ENCODE measurements at places on chromosomes 6 and 20. TPM values are rescaled to one million over a fixed set of nuclear protein-coding genes. Genes with fewer than 3 reads are reported as not detected.

DNA sequence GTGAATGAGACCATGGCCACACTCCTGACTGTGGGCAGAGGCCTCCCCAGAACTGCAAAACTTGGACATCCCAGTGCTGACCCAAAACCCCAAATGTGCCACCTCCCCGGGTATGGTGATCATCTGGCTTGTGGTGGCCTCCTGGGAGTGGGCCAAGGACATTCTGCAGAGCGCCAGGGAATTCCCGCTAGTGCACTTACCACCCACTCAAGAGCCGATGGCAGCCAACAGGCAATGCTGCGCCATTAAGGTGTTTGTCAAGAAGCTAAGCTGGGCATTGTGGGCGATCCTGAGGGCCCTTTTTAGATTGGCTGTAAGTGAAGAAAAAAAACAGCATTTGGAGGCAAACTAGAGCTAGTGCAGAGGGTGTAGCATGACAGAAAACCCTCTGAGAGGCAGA, 9.4 kb downstream of the MMP24 start:
- no peak overlapping the region for H3K4me3 ChIP-seq
- DNase-seq: no peak
- H3K36me3 ChIP-seq: no peaks in the 10 kb centered on the region
- no peaks in the 10 kb centered on the region for H3K27me3 ChIP-seq

DNA sequence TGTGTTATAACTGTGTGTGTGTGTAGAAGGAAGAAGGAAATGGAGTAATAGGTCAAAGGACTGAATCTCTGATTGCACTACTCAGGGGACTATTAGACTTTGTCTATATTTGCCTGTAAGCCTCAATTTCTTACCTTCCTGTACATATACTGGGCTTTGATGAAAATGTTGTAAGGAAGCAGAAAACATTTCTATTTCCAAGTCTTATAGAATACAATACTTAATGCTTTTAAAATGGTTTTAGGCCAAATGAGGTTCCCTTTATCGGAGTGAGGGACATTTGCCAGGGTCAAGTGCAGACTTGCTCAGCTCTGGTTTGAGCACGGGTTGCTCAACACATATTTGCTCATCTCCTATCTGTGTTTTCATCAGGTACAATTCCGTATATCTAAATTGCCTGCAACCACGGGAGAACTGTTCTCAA, 28.3 kb downstream of the MEP1A start:
- no peaks in the 10 kb centered on the region for H3K27me3 ChIP-seq
- no peak for DNase-seq
- no peaks in the 10 kb centered on the region for H3K36me3 ChIP-seq
- H3K4me3 ChIP-seq: no peak overlapping the region
- H3K27ac ChIP-seq: no peak overlapping the region

- H3K27me3 ChIP-seq: no peaks in the 10 kb centered on the region
- no peaks in the 10 kb centered on the region for H3K36me3 ChIP-seq
- peaks cover 46% of the 10 kb centered on the region for H3K4me1 ChIP-seq
- no peak for DNase-seq
- H3K27ac ChIP-seq: no peak overlapping the region
Observed at GRCh38 chr20:32411955-32412706, 54.0 kb downstream of the ASXL1 start.

DNA sequence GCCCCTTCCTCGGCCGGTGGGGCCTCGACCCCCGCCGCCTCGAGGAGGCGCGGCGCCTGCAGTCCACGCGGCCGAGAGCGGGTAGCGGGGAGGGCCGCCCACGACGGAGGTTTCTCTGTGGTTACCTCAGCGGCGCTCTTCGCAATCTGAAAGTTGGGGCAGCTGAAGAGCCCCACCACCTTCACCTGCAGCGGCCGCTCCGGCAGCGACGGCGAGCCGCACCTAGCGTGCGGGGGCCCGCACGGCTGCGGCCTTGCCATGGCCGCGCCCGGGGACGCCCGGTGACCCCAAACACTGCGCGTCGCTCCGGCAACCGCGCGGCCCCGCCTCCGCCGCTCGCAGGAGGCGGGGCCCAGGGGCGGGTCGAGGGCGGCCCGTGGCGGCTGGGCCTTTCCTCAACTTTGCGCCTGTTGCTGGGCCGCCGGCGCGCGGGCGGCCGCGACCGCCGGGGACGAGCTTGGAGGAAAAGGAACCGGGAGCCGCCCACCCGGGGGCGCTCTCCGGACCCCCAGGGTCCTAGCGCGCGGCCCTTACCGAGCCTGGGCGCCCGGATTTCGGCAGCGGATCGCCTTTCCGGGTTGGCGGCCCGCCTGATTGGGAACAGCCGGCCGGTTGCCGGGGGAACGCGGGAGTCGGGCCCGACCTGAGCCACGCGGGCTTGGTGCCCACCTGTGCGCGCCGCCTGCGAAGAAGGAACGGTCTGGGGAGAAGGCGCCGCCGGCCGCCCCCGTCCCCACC, at the start of the genes PPIL6 and SMPD2:
PPIL6 (minus strand) TSS at position 298 of the 738 bp plus-strand sequence; CDS start at position 260, 38 bp downstream.
SMPD2 (plus strand) TSS at position 394 of the 738 bp plus-strand sequence. CDS start 398 bp downstream, outside the sequence.
- H3K36me3 ChIP-seq: peaks cover 13% of the 10 kb centered on the region
- H3K27me3 ChIP-seq: no peaks in the 10 kb centered on the region
- peak within 1 kb of the TSS; percentile 89 for H3K27ac ChIP-seq
- DNase-seq: peak; percentile 84

DNA sequence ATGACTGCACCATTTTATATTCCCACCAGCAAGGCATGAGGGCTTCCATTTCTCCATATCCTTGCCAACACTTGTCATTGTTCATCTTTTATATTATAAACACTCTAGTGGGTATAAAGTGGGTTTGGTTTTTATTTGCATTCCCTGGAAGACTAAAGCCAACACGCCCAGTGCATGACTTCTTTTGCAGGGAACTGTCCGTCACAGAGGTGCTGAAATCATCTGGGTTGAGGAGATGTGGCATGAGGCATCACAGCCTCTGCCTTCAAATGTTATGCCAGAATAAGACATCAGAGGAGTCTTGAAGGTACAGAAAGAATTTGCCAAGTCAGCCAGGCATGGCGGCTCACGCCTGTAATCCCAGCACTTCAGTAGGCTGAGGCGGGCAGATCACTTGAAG, 29.9 kb upstream of the FAM210B start:
- no peaks in the 10 kb centered on the region for H3K36me3 ChIP-seq
- H3K4me1 ChIP-seq: no peaks in the 10 kb centered on the region
- DNase-seq: no peak
- no peak overlapping the region for H3K4me3 ChIP-seq
- H3K27ac ChIP-seq: no peak overlapping the region

GRCh38 chr6:55666606-55667225, 87.7 kb upstream of the HMGCLL1 start:
- no peaks in the 10 kb centered on the region for H3K27me3 ChIP-seq
- DNase-seq: no peak
- H3K4me1 ChIP-seq: no peaks in the 10 kb centered on the region
- no peak overlapping the region for H3K4me3 ChIP-seq

GRCh38 chr6:47403801-47404200, 73.8 kb upstream of the CD2AP start:
- no peak overlapping the region for H3K4me3 ChIP-seq
- H3K36me3 ChIP-seq: no peaks in the 10 kb centered on the region
- no peaks in the 10 kb centered on the region for H3K4me1 ChIP-seq
- DNase-seq: no peak
- no peaks in the 10 kb centered on the region for H3K27me3 ChIP-seq
- H3K27ac ChIP-seq: no peak overlapping the region

GRCh38 chr6:28517964-28518363, 2.4 kb upstream of the GPX6 start:
- H3K27me3 ChIP-seq: no peaks in the 10 kb centered on the region
- H3K36me3 ChIP-seq: no peaks in the 10 kb centered on the region
- no peak overlapping the region for H3K27ac ChIP-seq
- H3K4me3 ChIP-seq: no peak overlapping the region
- H3K4me1 ChIP-seq: peaks cover 6% of the 10 kb centered on the region

- no peak overlapping the region for H3K4me3 ChIP-seq
- no peaks in the 10 kb centered on the region for H3K36me3 ChIP-seq
- no peak overlapping the region for H3K27ac ChIP-seq
- no peaks in the 10 kb centered on the region for H3K4me1 ChIP-seq
- H3K27me3 ChIP-seq: no peaks in the 10 kb centered on the region
Observed at GRCh38 chr20:62454904-62455636, 20.7 kb downstream of the GATA5 start.

The HSP90AB1 gene
- 303 TPM for total RNA-seq

The RGS19 gene
- 35.6 TPM for total RNA-seq

The OPN5 gene
- not detected for total RNA-seq
